ENCODE measurements at places on chromosomes 13 and 19.

DNA sequence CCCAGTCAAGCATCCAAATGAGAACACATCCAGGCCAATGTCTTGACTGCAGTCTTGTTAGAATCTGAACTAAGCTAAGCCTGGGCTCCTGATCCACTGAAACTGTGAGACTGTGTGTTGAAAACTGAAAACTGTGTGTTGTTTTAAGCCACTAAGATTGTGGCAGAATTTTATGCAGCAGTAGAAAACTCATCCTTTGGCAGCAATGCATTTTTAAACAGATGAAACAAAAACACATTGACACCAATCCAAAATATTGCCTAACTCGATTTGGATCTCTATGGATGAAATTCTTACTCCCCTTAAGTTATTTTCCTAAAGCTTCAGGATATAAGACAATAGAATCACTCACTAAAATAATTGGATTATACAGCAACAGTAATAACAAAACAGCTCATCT, 202.3 kb upstream of the KLF12 start:
- DNase-seq: no peak

GRCh38 chr13:44298314-44298713, 75.3 kb upstream of the SERP2 start:
- DNase-seq: no peak

DNA sequence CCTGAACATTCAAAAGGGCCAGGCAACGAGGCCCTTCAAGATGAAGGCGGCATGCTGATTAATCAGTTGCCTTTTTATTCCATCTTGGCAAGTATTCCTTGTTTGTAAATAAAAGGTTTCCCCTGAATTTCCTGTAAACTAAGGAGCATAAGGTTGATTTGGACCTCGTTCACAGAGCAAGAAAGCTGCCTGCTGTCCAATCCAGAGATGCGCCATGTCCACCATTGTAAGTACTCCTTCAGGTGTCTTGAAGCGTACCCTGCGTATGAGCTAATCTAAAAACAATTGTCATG, 884.7 kb downstream of the PCDH9 start:
- no peak for DNase-seq

DNA sequence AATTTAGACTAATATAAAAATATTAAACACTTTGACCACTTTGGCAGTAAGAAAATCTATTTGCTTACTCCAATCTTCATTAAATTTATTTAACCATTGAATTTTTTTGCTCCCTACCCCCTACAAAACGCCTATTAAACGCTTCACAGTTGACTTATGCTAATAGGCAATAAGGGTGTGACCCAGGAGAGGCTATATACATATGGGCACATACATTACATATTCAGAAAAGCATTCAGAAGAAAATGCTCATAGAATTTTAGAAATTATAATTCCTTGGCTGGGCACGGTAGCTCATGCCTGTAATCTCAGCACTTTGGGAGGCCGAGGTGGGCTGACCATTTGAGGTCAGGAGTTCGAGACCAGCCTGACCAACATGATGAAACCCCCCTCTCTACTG, 95.6 kb upstream of the STARD13 start:
- DNase-seq: no peak

- no peak for DNase-seq
Observed at GRCh38 chr19:3003046-3003445, 25.7 kb downstream of the TLE6 start.

Measured in NCI-H510A treated with DMSO at 0.1 percent for 48 hours (cell line).